ENCODE measurements at places on chromosomes 7 and 10.

GRCh38 chr7:87152897-87153641 is 816 bp downstream of the DMTF1 start:
- no peak for DNase-seq

DNA sequence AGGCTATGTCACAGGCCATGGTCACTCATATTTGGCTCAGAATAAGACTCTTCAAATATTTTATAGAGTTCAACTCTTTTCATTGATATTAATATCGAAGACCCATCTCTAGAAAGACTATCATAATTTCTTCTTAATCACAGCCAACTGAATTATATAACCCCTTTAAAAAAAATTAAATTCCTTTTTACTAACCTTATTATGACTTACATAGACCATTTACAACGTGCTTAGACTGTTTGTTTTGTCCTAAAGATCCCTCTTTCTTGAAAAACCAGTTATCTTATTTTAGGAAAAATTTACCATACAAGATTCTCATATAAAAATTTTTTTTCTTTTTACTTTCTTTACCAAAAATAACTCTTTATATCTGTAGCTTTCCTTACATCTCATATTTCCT is 10.2 kb upstream of the TMEM254 start:
- no peak for DNase-seq

- no peak for DNase-seq
These were observed 2.6 kb downstream of the PGAM1 start for GRCh38 chr10:97428572-97428981.

GRCh38 chr10:68302503-68302823 is 29.4 kb upstream of the HNRNPH3 start:
- no peak for DNase-seq

DNA sequence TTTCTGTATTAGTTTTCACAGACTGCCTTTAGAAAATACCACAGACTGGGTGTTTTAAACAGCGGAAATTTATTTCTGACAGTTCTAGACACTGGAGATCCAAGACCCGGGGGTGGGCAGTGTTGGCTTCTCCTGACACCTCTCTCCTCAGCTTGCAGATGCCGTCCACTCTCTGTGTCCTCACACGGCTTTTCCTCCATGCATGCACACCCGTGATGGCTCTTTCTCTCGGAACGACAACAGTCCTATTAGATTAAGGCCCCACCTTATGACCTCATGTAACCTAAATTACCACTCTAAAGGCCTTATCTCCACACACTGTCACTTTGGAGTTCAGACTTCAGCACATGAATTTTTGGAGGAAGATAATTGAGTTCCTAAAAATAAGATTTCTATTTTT is 142.9 kb upstream of the VWC2 start:
- no peak for DNase-seq

DNA sequence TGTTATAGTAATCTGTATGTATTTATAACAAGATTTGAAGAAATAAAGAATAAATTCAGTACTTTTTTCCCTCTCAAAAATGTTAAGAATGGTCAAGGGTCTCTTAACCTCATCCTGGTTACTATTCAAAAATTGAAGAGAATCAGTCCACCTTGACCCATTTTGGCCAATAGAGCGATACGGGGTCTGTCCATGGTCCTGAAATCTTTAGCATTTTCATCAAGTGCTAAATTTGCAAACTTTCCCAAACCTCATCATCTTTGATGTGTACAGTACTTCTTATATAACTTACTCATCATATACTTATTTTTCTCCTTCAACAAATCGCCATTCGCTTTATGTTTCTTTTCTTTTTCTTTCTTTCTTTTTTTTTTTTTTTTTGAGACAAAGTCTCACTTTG is 23.6 kb downstream of the TMEM178B start:
- no peak for DNase-seq

- DNase-seq, result no peak
These were observed 524 bp upstream of the PRXL2A start for GRCh38 chr10:80407812-80408241.

DNA sequence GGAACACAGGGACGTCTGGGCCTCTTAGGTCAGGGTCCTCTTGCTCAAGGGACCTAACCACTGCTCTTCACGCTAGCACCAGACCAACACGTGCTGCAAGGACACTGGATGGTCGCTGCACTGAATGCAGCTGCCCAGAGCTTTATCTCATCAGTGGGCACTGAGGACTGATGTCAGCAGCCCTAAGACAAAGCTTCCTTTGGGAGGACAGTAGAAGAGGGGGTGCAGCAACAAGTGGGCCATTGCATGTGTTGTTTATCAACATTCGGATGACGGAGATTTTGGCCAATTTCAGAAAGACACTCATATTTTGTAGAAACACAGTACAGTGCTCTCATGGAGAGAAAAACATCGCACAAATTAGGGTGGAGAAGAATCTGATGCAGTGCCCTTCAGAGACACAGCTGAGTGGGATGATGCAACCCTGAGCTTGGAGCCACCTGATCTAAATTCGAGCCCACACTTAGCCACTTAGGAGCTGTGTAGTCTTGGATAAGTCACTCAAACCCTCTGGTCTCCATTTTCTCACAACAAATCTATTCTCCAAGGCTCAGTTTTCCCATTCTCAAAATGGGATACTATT is 1.7 kb downstream of the OPALIN start:
- DNase-seq, result no peak

GRCh38 chr7:135558337-135558767 is 635 bp downstream of the NUP205 start:
- DNase-seq, result peak; percentile 76

- DNase-seq, result peak; percentile 67
These were observed 239.3 kb upstream of the PLPP4 start for GRCh38 chr10:120217736-120218135.

- no peak for DNase-seq
These were observed 448.1 kb downstream of the ETV1 start for GRCh38 chr7:13541326-13541725.

DNA sequence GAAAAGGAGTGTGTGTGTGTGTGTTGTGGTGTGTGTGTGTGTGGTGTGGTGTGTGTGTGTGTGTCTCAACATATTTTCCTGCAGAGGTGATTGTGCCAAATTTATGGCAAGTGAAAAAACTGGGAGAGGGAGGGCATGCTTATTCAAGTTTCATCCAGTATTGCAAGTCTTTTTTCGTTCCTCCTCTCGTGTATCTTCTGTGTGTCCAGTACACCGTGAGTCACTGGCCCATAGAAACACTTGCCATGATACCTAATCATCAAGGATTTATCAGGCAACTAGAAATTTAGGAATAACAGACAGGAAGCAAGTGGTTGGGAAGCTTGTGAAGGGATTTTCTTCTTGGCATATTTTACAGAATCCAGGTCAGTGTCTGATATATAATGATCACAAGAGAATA is 820.5 kb downstream of the GATA3 start:
- DNase-seq, result no peak

- peak; percentile 59 for DNase-seq
These were observed at the start of gene FAM53B for GRCh38 chr10:124744102-124745050. FAM53B (minus strand) TSS chr10:124744378; CDS start chr10:124706713, 37,665 bp downstream.

DNA sequence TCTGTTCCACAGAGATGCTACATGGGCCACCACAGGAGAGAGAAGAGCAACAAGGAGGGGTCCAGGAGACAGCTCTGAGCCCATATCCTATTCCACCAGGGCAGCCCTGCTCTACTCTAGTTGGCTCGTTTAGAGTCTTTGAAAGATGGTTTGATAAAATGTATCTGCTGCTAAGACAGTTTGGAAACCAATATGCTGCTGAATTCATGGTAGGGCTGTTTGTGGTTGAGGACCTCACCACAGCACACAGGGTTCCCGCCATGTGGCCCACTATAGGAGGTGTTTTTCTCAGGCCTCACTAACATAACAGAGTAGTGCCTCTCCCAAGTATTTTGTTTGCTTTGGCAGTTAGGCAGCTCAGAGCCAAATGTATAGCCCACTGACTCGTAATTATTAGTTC is 35.8 kb upstream of the ZC3HAV1L start:
- DNase-seq, result no peak

DNA sequence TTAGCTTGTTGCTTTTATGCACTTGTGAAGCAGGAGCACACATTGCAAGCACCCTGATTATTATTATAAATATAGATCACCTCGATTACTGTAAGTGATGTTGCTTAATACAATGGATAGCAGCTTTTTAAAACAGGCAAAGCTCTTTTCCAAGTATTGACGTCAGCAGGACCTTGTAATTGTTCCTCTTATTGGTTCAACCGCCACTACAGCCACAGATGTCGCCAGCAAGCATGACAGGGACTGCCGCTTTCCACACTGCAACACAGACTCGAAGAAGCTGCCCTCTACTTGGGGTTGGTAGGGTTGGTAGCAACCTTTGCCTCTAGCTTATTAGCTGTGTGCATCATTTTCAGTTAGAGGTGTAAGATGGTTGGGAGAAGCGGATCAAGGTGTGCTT is 167.6 kb downstream of the ZNF365 start:
- no peak for DNase-seq

- DNase-seq, result no peak
These were observed 6.4 kb downstream of the NEBL start for GRCh38 chr10:20890491-20891337.

DNA sequence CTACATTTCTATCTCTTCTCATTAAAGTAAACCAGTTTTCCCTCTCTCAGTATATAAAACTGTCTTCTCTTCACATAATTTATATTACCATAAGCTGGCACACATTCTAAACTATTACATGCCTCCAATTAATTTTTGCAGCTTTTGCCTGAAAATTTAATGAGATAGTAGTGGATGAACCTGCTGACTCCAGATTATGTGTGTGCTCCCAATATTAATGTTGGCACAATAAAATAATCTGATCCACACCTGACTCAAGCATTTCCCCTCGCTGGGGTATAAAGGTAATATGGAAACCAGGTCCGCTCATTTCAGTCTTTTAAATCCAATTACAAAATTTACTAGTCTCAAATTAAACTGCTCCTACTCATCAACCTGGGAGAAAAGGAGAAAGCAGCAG is 63.4 kb downstream of the CTBP2 start:
- DNase-seq, result no peak

DNA sequence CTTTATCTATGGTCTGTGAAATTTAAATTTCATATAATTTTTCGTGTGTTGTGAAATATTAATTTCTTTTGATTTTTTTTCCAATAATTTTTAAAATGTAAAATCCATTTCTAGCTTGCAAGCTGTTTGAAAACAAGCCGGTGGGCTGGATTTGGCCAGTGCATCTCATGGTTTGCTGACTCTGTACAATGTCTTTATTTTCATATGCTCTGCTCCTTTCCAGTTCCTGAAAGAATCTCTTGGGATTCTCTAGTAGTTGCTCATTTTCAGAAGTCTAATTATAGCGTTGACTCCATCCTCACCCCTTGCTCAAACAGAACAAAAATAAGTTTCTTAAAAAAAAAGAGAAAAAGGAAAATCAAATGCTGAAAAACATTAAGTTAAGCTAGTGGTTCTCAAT is 21.4 kb downstream of the UBN2 start:
- no peak for DNase-seq

DNA sequence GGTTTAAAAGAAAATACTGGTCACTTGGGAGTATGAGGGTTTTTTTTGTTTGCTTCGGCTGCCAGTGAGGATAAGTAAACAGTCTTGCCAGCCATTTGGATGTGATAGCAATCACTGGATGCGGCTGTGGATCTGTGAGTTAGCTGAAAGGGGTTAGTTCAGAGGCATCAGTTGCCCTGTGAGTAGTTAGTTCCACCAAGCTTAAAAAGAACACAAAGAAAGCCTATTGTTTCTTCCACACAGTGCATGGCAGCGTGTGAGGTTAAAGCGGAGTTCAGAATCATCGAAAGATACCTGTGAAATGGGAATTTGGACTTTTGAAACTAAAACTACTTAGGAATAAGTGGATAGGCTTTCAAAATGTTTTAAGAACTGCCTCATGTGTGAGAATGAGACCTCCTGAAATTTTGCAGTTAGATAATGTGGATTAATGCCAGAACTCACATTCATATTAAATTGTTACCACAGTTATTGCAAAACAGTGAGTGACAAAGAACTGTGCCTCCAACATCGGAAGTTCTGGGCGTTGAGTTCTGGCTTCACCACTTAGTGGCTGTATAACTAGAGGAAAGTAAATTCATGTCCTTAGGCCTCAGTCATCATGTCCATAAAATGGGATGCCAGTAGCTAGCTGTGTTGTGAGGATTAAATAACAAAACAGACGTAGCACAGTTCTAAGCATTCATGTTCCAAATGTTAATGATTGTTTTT is 31.3 kb downstream of the KIAA1217 start:
- DNase-seq, result no peak

GRCh38 chr10:99450624-99451498 is 20.4 kb upstream of the GOT1 start:
- DNase-seq, result no peak

- DNase-seq, result no peak
These were observed 249.4 kb downstream of the CRPPA start for GRCh38 chr7:16171928-16172327.

DNA sequence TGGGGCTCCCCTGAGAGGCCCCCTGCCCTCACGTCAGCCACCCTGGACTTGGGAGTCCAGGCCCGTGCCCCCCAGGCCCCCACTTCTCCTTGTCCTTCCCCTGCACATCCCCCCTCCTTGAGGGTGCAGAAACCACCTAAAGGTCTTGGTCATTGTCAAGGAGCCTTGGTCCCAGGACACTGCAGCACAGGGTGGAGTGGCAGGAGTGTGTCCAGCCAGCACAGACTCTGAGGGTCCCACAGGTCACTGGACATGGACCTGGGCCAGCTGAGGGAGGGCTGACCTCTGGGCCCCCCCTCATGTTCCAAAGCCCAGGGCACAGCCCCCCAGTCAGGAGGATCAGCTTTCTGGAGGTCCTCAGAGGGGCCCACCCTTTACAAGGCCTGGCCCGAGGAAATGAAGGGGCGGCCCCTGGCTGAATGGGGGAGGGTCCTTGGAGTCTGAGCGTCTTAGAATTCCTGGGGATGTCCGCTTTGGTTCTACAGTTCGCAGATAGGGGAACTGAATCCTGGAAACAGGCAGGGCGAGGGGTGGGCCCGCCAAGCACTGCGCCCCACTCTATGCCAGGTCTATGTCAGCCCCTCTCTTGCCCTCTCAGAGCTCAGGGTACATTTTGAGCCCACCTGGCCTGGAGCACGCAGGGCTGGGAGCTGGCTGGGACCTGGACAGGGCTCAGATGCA is 54.0 kb downstream of the PWWP2B start:
- no peak for DNase-seq
